ENCODE measurements at places on chromosomes 3 and 15. TPM values are rescaled to one million over a fixed set of nuclear protein-coding genes. Genes with fewer than 3 reads are reported as not detected.

- no peaks in the 10 kb centered on the region for H3K27me3 ChIP-seq
- H3K27ac ChIP-seq = no peak overlapping the region
- no peaks in the 10 kb centered on the region for H3K4me1 ChIP-seq
- no peak for DNase-seq
- no peak overlapping the region for H3K4me3 ChIP-seq
These were observed 43.5 kb downstream of the EAF1 start for GRCh38 chr3:15470849-15471248.

DNA sequence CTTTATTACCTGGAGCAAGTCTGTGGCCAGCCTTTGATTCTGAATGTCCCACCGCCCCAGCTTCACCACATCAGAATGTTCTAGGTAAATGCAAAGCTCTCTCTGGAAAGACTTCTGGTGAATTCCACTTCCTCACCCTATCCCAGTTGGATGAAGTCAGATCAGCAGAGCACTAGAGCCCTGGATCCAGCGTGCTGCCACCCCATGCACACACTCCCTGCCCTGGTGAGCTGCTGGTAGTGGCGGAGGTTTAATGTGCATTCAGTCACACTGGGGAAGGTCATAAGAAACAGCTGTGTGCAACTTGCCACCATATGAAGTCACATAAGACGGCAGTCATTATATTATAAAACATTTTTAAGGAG lies 16.3 kb upstream of the SLC41A3 start:
- no peaks in the 10 kb centered on the region for H3K36me3 ChIP-seq
- H3K27ac ChIP-seq = no peak overlapping the region
- H3K27me3 ChIP-seq = no peaks in the 10 kb centered on the region

Gene CCR2
- total RNA-seq = 0.16 TPM

DNA sequence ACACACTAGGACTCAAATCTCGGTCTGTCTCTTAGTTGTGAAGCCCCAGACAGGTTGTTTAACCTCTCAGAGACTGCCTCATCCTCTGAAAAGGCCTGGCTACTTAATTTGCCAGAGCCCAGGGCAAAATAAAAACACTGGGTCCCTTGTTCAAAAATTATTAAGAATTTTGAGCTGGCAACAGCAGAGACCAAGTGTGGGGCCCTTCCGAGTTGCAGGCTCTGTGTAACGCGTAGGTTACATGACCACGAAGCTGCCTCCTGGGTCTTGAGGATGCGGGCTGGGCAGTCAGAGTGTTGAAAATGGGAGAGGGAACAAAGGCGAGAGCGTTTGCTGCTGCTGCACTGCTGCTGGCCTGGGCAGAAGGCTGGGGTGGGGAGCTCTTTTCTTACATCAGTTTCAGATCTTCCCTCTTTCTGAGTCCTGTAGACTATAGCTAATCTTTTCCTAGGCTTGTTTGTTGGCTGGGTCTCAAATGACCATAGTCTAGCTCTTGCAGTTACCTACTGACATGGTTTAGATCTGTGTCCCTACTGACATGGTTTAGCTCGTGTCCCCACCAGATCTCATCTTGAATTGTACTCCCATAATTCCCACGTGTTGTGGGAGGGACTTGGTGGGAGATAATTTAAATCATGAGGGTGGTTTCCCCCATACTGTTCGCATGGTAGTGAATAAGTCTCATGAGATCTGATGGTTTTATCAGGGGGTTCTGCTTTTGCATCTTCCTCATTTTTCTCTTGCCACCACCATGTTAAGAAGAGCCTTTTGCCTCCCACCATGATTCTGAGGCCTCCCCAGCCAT lies 49.9 kb downstream of the CLEC3B start:
- peaks cover 7% of the 10 kb centered on the region for H3K4me1 ChIP-seq
- no peak overlapping the region for H3K27ac ChIP-seq
- no peak for DNase-seq
- no peaks in the 10 kb centered on the region for H3K36me3 ChIP-seq
- H3K4me3 ChIP-seq = no peak overlapping the region
- no peaks in the 10 kb centered on the region for H3K27me3 ChIP-seq

GRCh38 chr15:86235667-86236066 lies 156.0 kb downstream of the AGBL1 start:
- H3K4me3 ChIP-seq = no peak overlapping the region
- no peak for DNase-seq
- no peaks in the 10 kb centered on the region for H3K36me3 ChIP-seq
- H3K27ac ChIP-seq = no peak overlapping the region

DNA sequence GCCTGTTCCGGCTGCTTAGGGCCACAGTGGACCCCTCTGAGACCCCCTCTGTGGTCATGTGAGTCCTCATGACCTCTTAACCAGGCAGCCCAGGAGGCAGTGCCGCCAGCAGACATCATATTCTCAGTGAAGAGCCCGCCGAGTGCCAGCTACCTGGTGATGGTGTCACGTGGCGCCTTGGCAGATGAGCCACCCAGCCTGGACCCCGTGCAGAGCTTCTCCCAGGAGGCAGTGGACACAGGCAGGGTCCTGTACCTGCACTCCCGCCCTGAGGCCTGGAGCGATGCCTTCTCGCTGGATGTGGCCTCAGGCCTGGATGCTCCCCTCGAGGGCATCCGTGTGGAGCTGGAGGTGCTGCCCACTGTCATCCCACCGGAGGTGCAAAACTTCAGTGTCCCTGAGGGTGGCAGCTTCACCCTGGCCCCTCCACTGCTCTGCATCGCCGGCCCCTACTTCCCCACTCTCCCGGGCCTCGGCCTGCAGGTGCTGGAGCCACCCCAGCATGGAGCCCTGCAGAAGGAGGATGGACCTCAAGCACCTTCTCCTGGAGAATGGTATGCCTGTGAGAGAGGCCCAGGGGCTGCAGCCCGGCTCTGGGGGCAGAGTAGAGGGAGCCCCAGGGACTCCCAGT lies 176.1 kb downstream of the TBC1D2B start:
- H3K27ac ChIP-seq = no peak overlapping the region
- no peak for DNase-seq
- no peak overlapping the region for H3K4me3 ChIP-seq
- no peaks in the 10 kb centered on the region for H3K36me3 ChIP-seq
- H3K27me3 ChIP-seq = no peaks in the 10 kb centered on the region

DNA sequence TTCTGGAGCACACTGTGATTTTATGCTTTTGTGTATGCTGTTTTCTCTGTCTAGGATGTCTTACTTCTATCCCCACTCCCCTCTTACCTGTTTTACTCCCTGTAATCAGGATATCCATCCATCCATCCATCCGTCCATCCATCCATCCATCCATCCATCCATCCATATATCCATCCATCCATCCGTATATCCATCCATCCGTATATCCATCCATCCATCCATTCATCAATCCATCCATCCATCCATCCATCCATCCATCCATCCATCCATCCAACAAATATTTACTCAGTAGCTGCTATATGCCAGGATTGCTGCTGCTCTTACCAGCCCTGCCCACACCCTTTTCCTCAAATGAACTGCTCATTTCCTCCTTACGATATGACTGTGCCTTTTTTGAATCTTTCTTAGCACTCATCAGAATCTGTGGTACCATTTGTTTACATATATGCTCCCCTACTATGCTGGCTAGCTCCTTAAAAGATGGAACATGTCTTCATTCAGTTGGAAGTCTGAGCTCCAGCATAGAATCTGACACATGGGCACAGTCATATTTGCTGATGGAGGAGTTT lies 35.2 kb downstream of the USP13 start:
- H3K27me3 ChIP-seq = no peaks in the 10 kb centered on the region
- no peak for DNase-seq
- H3K36me3 ChIP-seq = no peaks in the 10 kb centered on the region

- no peaks in the 10 kb centered on the region for H3K27me3 ChIP-seq
- no peak for DNase-seq
- no peak overlapping the region for H3K27ac ChIP-seq
- no peaks in the 10 kb centered on the region for H3K36me3 ChIP-seq
These were observed 344.6 kb downstream of the GBE1 start for GRCh38 chr3:81416812-81417211.

Gene AMOTL2
- total RNA-seq = 26.7 TPM

- H3K4me1 ChIP-seq = no peaks in the 10 kb centered on the region
- H3K27me3 ChIP-seq = no peaks in the 10 kb centered on the region
- no peak overlapping the region for H3K4me3 ChIP-seq
- no peak overlapping the region for H3K27ac ChIP-seq
These were observed 1.9 kb upstream of the FETUB start for GRCh38 chr3:186638259-186638658.

DNA sequence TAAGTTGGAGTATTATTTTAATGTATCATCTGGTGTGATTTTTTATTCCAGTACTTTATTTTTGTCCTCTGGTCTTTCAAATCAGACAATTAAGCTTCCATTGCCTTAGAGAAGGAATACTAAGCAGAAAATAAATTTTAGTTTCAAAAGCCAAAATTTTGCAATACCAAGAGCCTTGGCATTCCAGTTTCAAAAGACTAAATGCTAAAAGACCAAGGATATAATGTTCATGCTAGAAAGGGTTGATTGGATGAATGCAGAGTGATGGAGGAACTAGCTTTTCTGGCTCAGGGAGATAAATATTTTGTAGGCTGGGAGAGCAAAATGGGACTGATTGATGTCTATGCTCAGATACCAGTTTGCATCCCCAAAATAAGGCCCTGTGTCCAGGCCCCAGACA lies 6.2 kb downstream of the CD200 start:
- no peaks in the 10 kb centered on the region for H3K27me3 ChIP-seq
- no peak overlapping the region for H3K27ac ChIP-seq
- no peaks in the 10 kb centered on the region for H3K4me1 ChIP-seq

Gene AHSG
- total RNA-seq = not detected

All from pancreas (tissue), 10 donors.